Smooth muscle cell of the brain vasculature (primary cell): ENCODE measurements at places on chromosomes 11 and 22.

DNA sequence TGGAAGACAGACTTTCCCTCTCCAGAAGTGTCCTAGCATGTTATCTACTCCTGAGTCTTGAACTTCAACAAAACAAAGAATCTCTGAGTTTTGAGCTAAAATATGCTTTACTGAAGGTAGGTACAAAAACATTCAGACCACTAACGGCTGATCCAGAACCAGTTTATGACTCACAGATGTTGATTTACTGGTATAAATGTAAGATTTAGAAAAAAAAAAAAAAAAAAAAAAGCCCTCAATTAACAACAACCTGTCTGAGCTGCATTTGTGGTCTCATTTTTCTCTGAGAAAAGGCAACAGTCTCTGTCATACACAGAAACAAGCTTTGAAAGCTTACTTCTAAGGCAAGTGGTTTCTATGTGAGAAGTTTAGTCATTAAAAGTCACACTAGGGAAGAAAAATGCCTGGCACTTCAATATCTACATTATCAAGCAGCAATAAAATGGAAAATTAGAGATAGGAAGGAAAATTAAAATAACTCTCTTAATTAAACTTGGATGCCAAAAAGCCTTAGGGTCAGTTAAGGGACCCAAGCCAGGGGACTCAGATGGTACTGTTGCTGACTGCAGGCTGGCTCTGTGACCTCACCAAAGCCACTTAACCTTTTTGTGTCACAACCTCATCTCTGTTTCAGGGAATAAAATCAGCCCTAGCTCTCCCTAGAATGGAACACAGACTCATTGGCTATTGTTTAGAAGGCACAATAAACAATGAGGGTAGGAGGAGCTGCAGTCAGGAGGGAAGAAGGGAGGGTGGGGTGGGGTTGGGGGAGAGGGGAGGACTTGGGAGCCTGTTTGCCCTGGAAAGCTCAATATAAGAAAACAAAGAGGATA is 61.7 kb downstream of the ETS1 start:
- no peak for DNase-seq

DNA sequence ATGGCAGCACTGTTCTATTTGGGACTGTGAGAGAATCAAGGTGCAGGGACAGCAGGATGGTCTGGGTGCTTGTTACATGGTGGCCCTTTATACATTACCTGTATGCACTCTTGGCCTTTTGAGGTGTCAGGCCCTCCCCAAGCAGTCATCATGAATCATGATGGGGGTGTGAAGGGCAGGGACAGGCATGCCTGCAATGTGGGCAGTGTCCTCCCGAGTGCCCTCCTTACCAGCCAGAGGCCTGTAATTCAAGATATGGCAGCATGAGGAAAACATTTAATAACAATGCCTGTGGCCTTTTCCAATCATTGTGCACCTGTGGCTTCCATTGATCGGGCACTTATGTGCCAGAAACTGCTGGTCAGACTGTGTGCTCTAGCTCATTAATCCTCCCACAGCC is 25.5 kb upstream of the CYP2D6 start:
- DNase-seq: no peak

DNA sequence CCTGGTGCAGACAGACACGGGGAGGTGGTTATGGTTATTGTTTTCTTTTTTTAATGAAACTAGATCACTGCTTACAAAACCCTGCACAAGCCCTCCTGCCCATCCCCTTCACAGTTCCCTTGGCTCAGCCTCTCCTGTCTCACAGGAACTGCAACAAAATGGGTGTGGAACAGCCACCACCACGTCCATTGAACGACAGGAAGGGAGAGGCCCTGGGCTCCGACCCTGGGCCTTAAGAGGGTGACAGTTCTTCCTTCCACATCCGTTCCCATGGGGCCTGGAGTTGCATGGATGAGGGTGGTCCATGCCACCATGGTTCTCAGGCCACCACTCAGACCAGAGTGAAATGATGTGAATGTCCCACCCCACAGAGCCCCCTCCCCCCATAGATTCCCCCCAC is 15.7 kb downstream of the PRPF19 start:
- DNase-seq: no peak

GRCh38 chr11:29217901-29218300 is 798.9 kb downstream of the KCNA4 start:
- no peak for DNase-seq

GRCh38 chr11:134596404-134596803 is 184.4 kb upstream of the B3GAT1 start:
- no peak for DNase-seq

DNA sequence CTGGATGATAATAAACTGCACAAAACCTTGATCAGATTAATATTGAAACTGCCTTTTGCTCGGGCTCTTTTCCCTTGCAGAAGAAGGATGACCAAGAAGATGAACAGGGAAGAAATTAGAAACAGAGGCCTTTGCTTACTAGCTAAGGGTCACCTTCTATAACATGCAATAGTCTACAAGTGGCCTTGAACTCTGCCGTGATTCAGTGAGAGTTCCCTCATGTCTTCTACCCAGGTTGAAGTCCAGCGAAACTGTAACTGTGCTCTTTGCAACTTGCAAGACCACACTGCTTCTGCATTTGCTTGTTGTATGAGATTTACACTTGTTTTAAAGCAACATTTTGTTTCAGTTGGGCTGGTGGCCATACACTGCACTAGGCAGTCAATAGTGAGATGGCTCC is 108.4 kb downstream of the IGLL1 start:
- no peak for DNase-seq

DNA sequence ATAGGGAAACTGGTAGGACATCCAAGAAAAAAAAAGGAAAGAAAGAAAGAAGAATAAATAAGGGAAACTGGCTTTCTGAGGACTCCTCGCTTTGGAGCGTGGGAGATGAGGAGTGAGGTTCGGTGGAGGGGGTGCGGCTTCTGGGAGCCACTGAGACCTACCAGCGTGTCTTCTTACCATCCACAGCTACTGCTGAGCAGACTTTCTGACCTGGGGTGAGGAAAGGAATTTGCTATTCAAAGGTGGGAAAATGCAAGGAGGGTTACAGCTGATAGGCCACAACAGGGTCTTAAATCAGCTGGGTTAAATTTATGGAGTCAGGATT is 488 bp upstream of the SELENOM start:
- DNase-seq: no peak

DNA sequence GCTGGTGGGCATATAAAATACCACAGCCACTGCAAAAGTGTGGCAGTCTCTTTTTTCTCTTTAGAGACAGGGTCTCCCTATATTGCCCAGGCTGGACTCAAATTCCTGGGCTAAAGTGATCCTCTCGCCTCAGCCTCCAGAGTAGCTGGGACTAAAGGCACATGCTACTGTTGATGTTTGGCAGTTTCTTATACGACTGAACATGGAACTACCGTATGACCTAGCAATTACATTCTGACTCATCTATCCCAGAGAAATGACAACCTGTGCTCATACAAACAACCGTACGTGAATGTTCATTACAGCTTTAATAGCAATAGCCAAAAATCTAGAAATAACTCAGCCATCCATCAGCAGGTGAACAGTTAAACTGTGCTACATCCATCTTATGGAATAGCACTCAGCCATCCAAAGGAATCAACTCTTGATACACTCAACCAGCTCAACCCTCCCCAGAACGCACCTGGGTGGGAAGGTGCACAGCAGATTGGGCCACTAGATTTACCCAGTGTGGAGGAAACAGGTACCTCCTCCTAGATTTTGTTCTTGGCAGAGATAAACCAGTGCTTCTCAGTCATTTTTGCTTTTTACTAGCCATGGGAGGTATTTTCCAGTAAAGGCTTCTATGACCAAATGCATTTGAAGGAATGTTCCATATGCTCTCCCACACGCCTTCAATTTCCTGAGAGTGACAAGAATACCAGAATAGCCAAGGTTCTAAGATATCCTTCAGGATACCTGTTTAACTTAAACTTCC is 130.5 kb downstream of the MED15 start:
- DNase-seq: no peak

- DNase-seq: peak; percentile 59
These were observed 66.3 kb downstream of the LDLRAD3 start for GRCh38 chr11:36010010-36010740.

- DNase-seq: no peak
These were observed 13.9 kb downstream of the CSRP3 start for GRCh38 chr11:19187833-19188258.

GRCh38 chr11:11963842-11964773 is 44.3 kb downstream of the DKK3 start:
- DNase-seq: no peak

GRCh38 chr11:118641397-118642019 is 34.1 kb downstream of the PHLDB1 start:
- no peak for DNase-seq

DNA sequence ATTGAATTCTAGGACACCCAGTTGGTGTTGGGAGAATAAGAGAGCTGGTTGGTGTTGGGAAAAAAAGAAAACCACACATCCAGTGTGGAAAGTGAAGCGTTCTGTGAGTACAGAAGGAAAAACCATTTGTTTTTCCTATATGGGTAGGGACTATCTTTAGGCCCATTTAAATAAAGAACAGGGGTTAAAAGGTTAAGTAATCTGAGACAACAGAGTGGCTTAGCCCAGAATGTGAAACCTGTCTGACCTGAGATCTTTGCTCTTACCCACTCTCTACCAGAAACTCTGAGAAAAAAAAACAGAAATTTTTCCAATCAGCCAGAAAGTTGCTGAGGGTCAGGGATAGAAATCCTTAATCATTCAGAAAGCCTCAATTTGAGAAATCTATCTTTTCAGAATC is 59.8 kb upstream of the LRRC55 start:
- no peak for DNase-seq

GRCh38 chr11:83971063-83971462 is 684.9 kb upstream of the CCDC90B start:
- peak; percentile 12 for DNase-seq

DNA sequence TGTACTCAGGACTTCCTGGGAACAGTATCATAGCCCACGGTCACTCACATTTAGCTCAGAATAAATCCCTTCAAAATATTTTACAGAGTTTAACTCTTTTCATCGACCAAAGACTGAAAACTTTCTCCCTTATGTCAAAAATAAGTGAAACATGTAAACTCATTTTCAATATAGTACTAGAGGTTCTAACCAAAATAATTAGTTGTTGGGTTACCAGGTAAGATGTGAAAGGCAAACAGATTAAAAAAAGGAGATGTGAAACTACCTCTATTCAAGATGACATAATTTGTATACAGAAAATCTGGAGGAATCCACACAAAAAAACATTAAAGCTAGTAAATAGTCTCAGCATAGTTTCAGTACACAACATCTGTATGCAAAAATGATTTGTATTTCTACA is 20.3 kb downstream of the XKR3 start:
- DNase-seq: no peak

GRCh38 chr11:131408025-131408640 is 37.7 kb downstream of the NTM start:
- DNase-seq: no peak

GRCh38 chr22:48959496-48959895 is 868.2 kb downstream of the BRD1 start:
- no peak for DNase-seq

DNA sequence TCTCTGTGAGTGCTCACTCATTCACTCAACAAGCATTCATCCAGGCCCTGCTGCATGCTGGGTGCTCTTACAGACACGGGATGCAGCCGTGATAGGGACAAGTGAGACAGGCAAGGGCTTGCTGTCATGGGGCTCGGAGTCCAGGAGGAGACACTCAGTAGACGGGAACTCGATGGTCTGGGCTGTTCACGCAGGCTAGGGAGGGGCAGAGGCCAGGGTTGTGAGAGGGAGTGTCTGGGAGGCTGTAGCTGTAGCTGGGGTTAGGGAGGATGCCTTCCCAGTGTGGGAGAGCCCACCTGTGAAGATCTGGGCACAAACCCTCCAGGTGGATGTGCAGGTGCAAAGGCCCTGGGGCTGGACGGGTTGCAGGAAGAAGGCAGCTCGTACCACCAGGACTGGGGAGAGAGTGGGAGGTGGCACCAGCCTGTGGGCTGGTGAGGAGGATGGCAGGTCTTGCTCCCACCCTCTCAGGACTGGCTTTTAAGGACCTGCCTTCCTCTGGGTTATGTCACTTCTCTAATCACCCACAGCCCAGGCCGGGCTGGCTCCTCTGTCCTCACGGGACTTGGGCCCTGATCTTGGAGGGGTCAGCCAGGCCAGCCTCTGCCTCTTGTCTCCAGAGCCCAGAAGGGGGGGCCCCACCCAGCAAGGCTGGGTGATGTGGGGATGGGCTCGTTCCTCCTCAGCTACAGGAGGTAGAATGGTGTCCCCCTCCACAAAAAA is 24.1 kb downstream of the FGF4 start:
- DNase-seq: no peak

GRCh38 chr11:134587345-134587744 is 175.3 kb upstream of the B3GAT1 start:
- DNase-seq: no peak

GRCh38 chr11:48008951-48009270 is 28.6 kb downstream of the PTPRJ start:
- DNase-seq: no peak

DNA sequence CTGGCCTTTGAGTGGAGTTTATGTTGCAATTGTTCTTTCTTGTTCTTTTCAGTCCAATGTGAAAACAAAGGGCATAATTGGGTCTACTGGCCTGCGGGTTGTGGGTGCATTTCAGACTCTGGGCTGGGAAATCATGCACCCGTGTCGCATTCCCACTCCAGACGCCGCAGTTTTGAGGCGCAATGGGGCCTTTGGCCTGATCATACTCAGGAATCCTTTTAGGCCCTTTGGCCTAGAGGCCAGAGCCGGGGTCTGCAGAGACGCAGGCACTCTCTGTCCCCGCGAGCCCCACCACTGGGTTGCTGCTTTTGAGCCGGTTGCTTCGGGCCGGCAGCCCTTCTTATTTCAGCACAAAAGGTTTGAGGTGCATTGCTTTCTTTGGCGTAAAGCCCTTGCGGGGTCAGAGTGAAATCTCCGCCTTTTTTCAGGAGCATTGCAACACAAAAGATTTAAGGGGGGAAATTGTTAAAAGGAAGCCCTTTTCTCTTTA is 48.4 kb upstream of the DBX1 start:
- no peak for DNase-seq

DNA sequence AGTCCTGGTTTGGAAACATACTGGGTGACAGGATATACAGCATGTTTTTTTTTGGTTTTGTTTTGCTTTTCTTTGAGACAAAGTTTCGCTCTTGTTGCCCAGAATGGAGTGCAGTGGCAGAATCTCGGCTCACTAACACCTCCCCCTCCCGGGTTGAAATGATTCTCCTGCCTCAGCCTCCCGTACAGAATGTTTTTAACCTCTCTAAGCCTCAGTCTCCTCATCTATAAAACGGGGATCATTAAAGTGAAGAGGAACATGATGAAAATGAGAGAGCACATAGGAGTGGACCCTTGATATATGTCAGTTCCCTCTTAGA is 28.1 kb upstream of the SCARF2 start:
- no peak for DNase-seq
